ENCODE measurements at places on chromosomes 3 and 15.

GRCh38 chr15:29687939-29688505 is 134.2 kb downstream of the TJP1 start:
- no peak for DNase-seq

DNA sequence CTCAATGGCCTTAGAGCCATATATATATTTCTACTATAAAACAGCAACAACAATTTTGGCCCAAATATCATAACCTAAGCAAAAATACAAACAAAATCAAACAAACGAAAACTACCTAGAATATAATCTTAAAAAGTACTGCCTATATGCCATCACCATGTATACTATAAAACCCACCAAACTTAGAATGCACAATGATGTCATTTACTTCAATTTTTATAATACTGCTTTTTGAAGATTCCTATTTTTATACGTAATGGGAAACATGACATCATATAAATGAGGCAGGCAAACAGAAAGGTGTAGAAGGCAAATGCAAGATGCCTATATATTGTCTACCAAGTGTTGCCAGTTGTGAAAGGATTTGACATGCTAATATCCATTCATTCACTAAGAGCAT is 302.3 kb downstream of the TIGIT start:
- no peak for DNase-seq

GRCh38 chr3:69364354-69364753 is 21.5 kb downstream of the FRMD4B start:
- peak; percentile 16 for DNase-seq

DNA sequence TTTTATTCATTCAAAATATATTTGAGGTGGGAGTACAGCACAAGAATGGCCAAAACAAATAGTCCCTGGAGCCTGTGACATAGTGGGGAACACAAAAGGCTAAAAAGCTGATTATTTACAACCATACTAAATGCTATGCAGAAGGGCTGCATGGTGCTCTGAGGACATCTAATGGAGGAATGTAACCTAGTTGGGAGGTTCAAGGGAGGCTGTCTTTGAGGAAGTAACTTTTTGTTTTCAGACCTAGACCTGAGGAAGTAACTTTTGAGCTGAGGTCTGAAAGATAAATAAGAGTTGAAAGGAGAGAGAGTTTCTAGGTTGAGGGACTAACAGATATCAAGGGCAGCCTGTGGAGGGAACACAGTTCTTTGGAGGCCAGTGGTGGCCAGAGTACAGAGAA is 34.8 kb upstream of the RASA2 start:
- DNase-seq = no peak

DNA sequence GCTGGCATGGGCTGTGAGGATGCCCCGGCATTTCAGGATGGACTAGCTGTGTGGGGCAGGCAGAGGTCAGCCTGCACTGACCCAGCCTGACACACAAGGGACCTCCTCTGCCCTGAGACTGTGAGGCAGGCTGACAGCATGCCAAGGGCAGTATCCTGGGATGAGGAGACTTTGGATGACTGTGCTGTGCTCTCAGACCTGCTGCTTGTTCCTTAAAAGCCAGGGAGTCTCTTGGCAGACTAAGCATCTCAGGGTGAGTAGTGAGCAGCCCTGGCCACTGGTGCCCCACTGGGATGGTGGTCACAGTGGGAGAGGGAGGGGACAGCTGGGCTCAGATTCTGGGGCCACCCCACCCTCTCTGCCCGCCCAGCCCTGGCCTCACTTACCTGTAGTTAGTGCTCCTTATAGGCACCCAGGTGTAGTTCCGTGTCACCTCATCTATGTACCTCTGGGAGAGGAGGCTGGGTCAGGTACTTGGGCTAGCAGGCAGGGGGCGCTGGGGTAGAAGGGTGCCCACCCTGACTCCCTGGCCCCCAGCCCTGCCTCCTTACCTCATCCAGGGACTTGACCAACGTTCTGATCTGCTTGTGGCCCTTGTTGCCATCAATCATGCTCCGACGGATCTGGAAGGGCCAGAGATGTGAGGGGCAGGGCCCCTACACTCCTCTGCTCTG is 16.1 kb upstream of the TMEM115 start:
- no peak for DNase-seq

DNA sequence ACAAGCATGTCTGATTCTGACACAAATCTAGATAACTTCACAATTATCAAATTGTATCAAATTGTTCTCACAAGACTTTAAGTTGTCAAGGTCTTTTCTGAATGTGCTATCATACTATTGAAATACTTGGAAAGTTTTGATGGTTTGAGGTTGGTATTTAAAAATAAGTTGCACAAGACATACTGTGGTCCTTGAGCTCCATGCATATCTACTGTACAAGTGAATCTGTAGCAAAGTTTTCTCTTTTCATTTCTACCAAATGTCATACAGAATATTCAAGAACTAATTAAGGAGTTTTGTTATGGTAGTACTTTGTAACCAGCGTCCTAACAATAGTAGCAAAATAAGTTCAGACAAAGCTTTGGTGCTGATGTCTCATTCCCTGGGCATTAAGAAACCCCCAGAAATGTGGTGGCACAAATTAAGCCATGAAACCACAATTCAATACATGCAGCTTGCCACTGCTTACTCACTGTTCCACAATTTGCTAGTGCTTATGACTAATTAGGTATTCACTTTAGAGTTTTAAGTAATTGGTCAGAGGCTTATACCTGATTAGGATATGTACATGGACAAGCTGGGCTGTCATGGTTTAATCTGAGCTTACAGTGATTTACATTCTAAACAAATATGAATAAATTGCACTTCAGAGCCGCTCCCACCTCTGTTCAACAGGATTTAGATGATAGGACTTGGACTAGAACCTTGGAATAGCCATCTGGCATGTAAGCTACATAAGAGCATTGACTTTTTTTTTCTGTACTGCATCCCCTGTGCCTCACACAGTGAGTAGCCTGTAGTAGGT is 8.8 kb downstream of the TBC1D23 start:
- peak; percentile 90 for DNase-seq

- DNase-seq = no peak
Observed at GRCh38 chr15:58409861-58410260, 21.9 kb upstream of the LIPC start.

DNA sequence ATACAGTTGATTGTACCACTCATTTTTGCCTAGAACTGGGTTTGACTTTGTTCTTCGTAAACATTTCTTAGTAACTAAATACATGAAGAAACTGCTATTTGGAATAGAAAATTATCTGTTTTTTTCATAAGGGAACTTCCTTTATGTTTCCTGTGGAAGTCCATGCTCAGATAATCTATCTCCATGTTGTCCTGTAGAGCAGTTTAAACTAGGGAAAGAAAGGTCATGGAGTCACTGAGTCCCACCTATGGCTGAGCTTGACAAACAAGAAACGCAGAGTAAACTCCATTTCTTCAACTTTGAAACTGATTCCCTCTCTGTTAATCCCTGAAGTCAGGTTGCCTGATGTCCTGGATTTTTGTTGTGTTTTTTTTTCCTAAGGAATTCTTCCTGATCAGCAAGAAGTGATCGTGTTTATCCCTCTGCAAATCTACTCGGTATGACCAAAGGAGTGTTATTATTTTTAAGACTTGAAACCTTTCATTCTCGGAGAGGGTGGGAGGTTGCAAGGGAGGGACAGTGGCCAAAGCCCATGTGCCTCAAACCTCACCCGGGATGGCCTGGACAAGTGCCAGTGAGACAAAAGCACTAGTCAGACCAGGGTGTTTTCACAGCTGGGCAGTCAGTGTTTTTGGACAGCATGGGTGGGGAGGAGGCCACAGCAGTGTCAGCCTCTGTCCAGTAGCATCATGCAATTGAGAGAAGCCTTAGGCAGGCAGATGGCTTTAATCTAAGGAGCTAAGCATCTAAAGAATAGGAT is 129.8 kb upstream of the PHLDB2 start:
- peak; percentile 84 for DNase-seq

DNA sequence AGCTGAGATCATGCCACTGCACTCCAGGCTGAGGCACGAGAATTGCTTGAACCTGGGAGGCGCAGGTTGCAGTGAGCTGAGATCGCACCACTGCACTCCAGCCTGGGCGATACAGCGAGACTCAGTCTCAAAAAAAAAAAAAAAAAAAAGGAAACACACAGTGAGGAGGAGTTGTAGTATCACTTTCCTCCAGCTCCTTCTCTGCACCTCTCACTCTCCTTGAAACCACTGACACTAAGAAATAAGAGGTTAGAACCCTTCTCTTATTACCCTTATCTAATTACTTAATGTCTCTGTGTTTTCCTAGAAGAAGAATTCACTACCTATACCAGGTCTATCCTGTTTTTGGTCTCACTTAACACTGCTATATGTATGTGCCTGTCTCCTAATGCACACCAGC is 31.7 kb downstream of the RAB27A start:
- DNase-seq = no peak

- DNase-seq = no peak
Observed at GRCh38 chr15:100120111-100120510, 221.7 kb downstream of the ADAMTS17 start.

- DNase-seq = no peak
Observed at GRCh38 chr3:146554151-146554760, 9.8 kb upstream of the PLSCR1 start.

- DNase-seq = no peak
Observed at GRCh38 chr3:118977118-118977517, 57.5 kb downstream of the IGSF11 start.

- no peak for DNase-seq
Observed at GRCh38 chr15:71118881-71119632, 3.8 kb downstream of the THSD4 start.

DNA sequence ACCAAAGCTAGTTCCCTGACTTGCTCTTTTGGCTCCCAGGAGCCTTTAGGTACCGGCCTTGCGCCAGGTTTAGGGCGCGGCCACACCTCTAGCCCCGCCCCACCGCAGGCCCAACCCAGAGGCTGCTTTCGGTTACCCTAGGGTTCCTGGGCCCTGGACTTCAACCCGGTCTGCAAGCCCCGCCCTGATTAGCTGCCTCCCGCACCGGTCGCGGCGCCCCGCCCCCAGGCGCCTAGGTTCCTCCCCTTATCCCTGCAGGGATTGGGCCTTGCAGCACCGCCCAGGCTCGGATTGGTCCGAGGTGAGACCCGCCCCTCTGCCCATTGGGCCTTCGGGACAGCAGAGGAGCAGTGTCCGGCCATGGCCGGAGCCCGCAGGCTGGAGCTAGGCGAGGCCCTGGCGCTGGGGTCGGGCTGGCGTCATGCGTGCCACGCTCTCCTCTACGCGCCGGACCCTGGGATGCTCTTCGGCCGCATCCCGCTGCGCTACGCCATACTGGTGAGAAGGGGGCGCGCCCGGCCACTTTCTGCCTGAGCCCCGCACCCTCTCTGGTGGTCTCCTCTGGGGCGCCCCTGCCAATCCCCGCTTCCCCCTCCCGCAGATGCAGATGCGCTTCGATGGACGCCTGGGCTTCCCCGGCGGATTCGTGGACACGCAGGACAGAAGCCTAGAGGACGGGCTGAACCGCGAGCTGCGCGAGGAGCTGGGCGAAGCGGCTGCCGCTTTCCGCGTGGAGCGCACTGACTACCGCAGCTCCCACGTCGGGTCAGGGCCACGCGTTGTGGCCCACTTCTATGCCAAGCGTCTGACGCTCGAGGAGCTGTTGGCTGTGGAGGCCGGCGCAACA is at the start of gene NUDT16:
NUDT16 (plus strand) TSS at position 330 of the 847 bp plus-strand sequence; CDS start at position 361, 31 bp downstream.
- peak; percentile 96 for DNase-seq

DNA sequence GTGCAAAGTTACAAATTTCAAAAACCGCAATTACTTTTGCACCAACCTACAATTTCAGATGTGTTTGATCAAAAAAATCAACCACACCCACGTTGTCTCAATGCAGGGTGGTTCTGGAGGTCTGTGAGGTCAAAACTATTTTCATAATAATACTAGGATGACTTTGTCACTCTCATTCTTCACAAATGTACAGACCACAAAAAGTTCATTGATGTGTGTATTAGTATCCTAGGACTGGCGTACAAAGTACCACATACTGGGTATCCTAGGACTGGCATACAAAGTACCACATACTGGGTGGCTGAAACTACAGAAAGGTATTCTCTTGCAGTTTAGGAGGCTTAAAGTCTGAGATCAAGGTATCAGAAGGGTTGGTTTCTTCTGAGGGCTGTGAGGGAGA is 13.0 kb downstream of the SUCLG2 start:
- no peak for DNase-seq

DNA sequence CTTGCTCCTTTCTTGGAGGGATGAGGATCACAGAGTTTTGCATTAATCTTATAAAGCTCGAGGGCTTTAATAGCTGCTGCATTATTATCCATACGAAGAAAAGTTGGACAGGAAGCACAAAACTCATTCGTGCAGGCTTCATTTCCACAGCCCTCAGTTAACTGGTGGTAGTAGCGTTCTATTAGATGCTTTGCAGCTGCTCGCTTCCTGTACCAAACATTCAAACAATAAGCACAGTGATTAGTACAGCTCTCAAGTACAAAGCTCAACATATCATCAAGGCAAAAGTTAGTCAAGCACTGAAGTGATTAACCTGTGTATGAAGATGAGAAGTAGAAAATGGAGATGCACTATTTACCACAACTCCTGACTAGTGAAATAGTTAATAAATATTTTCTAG is 63.3 kb downstream of the UBE3A start:
- DNase-seq = no peak

DNA sequence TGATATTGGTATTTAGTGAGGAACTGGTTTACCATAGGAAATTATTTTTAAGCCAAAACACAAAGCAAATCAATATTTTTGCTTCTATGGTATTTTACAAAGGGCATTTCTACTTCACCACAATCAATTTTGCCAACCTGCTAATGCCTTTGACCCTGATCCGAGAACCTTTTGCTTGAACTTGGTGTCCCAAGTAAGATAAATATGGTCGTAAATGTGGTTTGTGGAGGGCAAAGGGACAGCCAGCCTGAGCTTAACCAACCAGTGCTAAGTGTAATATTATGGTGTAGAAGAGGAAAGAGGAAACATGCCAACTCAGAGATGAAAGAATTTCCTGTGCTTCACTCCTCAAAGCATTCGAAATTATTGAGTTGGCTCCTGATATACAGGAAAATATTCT is 148.4 kb downstream of the C3orf38 start:
- DNase-seq = no peak

DNA sequence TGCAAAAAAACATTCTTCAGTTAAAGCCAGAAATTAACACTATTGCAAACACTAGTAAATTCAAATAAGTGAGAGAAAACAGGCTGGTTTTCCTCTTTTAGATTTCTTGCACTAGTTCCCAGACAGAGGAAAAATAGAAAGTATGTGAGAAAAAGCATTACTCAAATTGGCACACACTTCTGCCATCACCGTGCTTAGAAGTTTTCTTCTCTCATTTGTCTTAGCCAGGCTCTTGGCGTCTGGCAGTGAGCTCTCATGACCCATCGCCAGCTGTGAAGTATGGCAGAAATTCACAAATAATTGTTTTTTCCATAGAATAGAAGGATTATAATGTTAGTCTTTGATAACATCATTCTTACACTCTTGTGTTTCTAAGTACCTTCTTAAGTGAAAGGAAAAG is 515.9 kb downstream of the GBE1 start:
- no peak for DNase-seq

DNA sequence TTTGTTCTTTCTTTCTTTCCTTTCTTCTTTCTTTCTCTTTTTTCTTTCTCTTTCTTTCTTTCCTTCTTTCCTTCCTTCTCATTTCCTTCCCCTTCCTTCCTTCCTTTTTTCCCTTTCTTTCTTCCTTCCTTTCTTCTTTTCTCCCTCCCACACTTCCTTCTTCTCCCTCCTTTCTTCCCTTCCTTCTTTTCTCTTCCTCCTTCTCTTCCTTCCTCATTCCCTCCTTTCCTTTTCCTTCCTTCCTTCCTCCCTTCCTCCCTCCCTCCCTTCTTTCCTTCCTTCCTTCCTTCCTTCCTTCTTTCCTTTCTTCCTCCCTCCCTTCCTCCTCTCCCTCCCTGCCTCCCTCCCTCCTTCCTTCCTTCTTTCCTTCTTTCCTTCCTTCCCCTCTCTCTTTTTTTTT is 755.7 kb upstream of the GRM7 start:
- DNase-seq = no peak

All from BJ (cell line).